Activated B cell treated with CpG ODN at 0.5 μM for 24 hours (primary cell): ENCODE measurements at places on chromosomes 6 and 20. TPM values are rescaled to one million over a fixed set of nuclear protein-coding genes. Genes with fewer than 3 reads are reported as not detected.

DNA sequence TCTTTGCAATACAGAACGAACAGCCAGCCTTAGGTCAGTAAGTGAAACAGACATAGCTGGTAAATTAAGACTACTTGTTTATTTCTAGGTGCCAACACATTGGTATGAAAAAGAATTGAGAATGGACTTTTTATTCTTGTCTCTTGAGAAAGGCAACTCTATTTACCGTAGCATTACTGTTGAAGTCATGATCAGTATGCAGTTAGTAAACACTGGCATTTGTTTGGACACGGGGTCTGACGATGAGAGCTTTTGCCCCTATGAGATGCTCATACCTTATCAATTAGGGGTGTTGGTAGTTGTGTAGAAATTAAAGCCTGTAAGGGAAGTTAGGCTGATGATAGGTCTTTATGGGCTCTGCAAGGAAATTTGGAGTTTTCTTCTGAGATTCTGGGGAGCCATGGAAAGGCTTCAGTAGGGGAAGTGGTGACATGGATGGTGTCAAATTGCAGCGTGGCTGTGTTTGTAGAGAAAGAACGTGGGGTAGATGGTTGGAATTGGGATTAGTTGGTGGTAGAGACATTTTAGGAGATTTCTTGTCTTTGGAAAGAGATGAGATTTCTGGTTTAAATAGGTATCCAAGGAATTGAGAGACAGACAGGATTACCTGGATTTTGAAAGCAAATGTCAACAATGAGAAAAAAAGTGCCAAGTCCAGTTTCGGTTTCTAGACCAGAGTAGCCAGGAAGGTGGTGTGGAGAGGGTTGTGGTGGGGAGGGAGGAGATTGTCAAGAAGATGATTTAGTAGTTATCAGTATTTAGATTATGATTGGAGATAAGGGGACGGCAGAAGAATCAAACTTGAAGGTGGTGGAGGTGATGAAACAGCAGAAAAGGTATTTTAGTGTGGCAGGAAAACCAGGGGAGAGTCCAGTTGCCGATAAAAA lies 116.6 kb downstream of the JARID2 start:
- no peak for DNase-seq

GRCh38 chr20:39670988-39671387 lies 708.8 kb downstream of the DHX35 start:
- DNase-seq = no peak

GRCh38 chr6:136890986-136891385 lies 31.1 kb upstream of the SLC35D3 start:
- no peak for DNase-seq

DNA sequence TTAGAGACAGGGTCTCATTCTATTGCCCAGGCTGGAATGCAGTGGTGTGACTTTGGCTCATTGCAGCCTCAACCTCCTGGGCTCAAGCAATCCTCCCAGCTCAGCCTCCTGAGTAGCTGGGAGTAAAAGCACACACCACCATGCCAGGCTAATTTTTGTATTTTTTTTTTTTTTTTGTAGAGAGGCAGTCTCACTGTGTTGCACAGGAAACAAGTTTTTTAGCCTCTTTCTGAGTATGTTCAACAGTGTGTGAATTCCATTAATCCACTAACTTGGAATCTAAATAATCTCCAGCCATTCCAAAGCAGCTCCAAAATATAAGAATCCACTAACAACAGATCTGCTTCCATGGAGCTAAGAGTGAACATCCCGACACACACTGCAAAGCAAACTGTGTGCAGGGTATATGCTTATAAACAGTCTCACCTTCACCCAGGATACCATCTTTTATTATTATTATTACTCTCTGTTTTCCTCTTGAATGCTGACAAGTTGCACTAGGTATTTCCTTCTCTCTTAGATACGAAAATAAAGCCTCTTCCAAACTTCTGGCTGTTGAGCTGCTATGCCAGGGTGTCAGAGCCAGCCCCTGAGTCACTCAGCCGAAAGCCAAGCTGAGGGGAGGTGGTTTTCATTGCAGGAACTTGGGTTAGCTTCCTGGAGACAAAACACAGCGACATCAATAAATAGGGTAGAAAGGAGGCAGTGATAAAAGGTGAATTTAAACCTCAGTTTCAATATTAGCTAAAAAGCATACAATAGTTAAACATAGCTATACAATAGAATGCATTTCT lies 264.9 kb downstream of the HIVEP2 start:
- DNase-seq = no peak

CPNE5 gene
- 57.8 and 59.1 TPM in 2 replicates for total RNA-seq

DNA sequence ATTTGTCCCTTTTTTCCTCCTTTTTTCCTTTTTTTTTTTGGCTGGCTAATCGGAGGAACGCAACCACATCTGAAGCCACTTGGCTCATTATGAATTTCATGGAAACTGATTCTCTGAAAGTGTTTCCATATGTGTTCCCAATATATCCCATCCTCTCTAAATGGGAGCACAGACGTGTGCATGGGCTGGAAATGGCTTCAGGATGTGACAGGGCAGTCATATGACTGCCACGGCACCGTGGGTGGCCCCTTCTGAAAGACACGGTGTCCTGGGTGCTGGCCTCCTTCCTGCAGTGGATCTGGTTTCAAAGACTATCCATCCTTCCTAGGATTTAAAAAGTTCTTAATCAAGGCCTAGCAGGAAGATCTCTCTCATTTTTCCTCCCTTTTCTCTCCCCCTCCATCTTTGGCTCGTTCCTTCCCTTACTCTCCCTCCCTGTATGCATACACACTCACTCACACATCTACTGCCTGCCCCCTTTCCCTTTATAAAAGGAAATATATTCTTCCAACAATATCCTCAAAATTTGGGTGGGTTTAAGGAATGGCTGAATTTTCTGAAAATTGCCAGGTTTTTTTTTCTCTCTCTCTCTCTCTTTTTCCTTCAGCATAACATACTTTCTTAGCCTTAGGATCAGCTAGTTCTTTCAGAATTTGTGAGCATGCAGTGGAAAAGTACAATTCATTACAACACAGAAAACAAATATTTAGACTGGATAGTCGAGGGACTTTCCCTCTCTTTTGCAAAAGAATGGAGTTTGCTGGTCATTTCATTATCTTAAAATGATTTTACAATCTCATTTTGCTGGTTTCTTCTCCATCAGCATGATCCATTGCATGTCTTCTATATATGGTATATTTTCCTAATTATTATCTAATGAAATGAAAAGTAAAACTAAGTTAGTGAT lies 161.2 kb upstream of the SUPT3H start:
- no peak for DNase-seq

ZC3H12D gene
- total RNA-seq = 184 and 225 TPM in 2 replicates

- no peak for DNase-seq
These were observed 277.0 kb upstream of the PTCHD4 start for GRCh38 chr6:48388044-48388443.

DNA sequence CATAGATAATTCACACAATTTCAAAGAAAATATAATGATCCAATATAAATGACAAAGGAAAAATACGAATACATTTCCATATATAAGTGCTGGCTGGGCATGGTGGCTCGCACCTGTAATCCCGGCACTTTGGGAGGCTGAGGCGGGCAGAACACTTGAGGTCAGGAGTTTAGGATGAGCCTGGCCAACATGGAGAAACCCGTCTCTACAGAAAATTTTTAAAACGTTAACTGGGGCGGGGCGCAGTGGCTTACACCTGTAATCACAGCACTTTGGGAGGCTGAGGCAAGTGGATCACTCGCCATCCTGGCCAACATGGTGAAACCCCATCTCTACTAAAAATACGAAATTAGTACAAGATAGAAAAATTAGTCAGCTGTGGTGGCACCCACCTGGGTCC lies 14.9 kb upstream of the MAPK13 start:
- DNase-seq = no peak

DNA sequence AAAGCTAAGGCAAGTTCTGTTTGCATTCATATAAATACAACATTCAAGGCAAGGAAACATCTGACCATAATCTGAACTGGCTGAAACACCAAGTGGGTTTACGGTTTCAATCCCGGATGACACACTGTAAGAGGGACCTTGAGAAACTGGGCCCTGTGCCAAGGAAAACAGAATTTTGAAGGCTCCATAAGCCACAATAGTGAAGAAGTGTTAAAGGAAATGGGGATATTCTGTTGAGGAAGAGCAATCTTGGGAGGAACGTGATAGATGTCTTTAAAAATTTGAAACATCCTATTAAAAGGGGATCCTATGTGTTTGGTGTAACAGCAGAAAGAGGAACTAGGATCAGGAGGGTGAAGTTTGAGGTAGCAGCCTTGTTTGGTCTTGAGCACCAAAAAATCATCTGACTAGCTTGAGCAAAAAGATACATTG lies 82.4 kb upstream of the TAB2 start:
- no peak for DNase-seq

GRCh38 chr6:157759028-157759427 lies 64.0 kb upstream of the SNX9 start:
- DNase-seq = no peak

TRAPPC3L gene
- total RNA-seq = not detected in 2 replicates

UST gene
- total RNA-seq = 14.3 and 18.1 TPM in 2 replicates

DNA sequence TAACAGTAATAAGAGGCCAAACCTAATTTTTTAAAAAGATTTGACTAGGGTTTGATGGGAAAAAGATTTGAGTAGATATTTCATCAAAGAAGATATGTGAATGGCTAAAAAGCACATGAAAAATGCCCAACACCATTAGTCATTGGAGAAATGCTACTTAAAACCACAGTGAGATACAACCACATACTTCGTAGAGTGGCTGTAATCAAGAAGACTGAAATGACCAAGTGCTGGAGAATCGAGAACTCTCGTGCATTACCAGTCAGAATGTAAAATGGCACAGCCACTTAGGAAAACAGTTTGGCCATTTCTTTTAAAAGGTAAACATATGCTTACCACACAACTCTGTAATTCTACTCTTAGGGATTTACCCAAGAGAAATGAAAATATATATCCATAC lies 175.5 kb downstream of the EYA2 start:
- no peak for DNase-seq

GRCh38 chr20:24691901-24692351 lies 222.5 kb downstream of the SYNDIG1 start:
- no peak for DNase-seq

- no peak for DNase-seq
These were observed 13.0 kb downstream of the FBXO5 start for GRCh38 chr6:152969688-152970418.

GRCh38 chr6:145899915-145900569 lies 64.1 kb downstream of the SHPRH start:
- DNase-seq = no peak

- DNase-seq = no peak
These were observed 87.9 kb upstream of the PRND start for GRCh38 chr20:4633780-4634179.

DNA sequence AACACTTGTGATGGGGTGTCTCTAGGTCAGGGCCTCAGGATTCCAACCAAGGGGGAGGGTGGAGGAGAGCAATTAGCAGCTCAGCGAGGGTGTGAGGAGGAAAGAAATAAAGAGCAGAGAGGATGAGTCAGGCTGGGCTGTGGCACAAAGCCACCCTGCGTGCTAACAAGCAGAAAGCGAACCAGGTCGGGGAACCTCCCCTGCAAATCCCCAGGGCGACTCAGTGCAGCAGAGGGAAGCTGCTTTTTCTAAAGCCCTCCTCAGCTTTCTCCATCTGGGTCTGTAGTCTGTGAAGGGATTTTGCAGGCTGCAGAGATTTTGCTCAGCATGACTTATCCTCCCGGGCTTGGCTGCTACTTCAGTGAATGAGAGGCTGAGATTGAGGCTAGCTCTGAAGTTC lies 6.6 kb upstream of the SPO11 start:
- DNase-seq = no peak

OOEP gene
- 0.22 TPM in 1 of 2 replicates, not detected in the other for total RNA-seq

DNA sequence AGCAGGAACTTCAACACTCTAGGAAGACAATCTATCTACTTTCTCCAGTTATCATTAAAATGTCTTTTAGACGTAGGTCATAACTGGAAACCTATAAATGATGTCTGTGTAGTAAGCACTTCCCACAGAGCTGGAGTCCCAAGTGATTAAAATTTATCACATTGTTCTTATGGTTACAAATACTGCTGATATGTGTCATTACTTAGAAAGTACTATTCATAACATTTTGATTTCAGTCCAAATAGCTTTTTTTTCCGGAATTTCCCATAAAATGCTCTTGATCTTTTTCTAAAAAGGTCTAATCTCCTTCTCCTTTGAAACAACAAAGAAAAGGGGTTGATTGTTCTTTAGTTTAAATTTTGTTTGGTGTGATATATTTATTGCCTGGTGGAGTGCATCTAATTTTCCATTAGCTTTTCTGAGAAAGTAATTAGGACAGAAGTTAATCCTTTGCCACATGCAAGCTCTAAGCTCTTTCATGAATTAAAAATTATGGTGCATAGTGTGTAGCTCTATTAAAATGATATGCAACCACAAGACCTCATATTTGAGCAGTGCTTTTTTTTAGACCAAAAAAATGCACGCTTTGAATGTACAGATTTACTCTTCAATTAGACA lies 132.7 kb upstream of the TCF21 start:
- DNase-seq = no peak

DNA sequence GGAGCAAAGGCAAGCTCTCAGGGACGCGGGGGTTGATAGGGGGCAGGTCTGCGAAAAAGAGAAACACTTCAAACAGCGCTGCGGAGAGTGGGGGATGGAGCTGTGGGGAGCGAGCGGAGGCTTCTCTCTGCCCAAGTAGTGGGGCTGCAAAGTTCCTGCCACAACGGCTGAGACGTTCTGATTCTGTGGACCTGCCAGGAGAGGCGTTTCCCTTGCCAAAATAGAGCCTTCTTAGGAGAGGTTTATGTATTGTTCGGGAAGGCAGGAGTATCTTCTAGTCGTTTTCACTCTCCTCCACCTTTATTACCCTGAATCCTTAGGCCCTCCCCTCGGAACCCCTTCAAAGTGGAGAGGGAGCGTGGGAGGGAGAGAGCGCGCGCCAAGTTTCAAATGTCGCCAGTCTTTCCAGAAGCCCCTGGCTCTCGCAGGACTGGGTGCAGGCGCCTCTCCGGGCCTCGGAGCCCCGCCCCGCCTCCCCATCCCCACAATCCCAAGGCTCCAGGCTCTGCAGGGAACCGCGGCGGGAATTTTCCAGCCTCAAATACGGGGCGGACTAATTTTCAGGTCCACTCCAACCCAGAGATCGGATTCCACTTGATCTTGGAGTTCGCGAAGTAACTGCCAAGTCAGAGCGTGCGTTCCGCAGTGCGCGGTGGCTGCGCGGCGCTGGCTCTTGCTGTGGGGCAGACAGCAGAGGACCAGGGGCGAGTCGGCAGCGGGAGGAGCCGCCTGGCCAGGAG lies 10.0 kb upstream of the POU3F2 start:
- DNase-seq = no peak

DNA sequence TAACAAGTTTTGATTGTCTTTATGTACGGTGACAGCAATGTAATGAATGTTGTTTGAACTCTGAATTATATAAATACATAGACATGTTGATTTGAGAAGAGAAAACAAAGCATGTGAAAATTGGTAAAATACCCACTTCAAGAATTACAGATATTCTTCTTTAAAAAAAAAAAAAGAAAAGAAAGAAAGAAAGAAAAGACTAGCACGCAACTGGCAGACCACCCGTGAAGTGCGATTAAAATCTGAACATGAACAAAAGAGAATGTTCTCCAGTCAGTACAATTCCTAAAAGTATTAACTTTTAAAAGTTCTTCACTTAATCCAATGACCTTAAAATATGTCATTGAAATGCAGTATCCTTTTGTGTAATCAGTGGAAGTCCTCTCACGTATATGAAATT lies 434.9 kb downstream of the TFAP2A start:
- no peak for DNase-seq

FILIP1 gene
- total RNA-seq = not detected in 2 replicates

CPNE1 gene
- total RNA-seq = 234 and 264 TPM in 2 replicates
